ENCODE measurements at places on chromosomes 16 and 17. TPM values are rescaled to one million over a fixed set of nuclear protein-coding genes. Genes with fewer than 3 reads are reported as not detected.

SLFN13 gene
- total RNA-seq, result 46.8 TPM

DNA sequence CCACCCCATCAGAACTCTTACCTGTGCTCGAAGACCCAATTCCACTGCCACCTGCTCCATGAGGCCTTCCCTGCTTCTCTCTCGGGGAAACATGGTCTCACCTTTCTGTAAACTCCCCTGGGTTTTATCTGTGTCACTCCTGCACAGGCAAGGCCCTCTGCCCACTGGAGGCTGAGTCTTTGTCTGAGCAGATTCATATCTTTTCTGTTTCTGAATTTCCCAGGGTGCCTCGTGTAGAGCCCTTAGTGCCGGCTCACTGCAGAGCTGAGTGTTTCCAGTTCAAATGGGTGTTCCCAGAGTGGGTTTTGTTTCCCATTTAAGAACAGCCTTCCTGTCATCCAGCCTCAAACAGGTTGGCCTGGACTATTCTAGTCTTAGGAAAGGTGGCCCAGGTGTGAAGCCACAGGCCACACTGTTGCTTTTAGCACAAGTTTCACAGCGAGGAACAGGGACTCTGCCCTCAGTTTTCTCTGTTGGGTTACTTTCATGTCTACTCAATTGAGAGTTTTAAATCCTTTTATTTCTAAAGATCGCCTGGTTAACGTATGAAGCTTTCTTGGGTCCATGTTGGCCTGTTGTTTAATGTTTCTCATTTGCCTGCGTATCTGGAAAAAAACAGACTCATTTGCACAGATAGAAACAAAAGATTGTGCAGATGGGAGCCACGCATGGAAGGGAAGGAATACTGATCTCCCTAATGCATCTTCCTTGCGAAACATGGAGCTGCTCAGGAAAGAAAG lies 228.7 kb downstream of the MSI2 start:
- no peak overlapping the region for H3K27ac ChIP-seq
- H3K4me3 ChIP-seq, result no peak overlapping the region
- no peaks in the 10 kb centered on the region for H3K27me3 ChIP-seq

SLC5A10 gene
- total RNA-seq, result not detected

USP32 gene
- 86.7 TPM for total RNA-seq

RBL2 gene
- total RNA-seq, result 109 TPM

DNA sequence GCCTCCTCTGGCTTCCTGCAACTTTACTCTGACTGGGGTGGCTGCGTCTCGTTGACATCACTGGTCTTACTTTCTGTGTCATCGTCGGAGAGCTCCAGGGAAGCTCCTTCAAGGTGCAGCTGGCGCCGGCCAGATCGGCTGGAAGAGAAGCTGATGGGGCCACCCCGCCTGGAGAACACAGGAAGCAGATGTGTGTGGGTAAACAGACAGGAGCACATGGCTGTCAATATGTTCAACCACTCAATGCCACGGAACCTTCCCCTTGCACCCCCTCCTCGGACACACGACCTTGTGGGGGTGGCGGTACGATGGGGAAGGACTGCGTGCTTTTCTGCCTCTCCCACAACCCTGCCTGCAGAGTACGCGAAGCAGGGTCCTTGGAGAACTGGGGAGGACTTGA lies 40.1 kb downstream of the NDEL1 start:
- peaks cover 13% of the 10 kb centered on the region for H3K4me1 ChIP-seq
- peaks cover 68% of the 10 kb centered on the region for H3K36me3 ChIP-seq
- H3K27ac ChIP-seq, result no peak overlapping the region

TOX3 gene
- total RNA-seq, result 2.2 TPM

Measured in upper lobe of left lung (tissue), 6 donors.